ENCODE measurements at places on chromosomes 7 and 10.

GRCh38 chr10:1151076-1152033, 95.2 kb downstream of the WDR37 start:
- DNase-seq: no peak

DNA sequence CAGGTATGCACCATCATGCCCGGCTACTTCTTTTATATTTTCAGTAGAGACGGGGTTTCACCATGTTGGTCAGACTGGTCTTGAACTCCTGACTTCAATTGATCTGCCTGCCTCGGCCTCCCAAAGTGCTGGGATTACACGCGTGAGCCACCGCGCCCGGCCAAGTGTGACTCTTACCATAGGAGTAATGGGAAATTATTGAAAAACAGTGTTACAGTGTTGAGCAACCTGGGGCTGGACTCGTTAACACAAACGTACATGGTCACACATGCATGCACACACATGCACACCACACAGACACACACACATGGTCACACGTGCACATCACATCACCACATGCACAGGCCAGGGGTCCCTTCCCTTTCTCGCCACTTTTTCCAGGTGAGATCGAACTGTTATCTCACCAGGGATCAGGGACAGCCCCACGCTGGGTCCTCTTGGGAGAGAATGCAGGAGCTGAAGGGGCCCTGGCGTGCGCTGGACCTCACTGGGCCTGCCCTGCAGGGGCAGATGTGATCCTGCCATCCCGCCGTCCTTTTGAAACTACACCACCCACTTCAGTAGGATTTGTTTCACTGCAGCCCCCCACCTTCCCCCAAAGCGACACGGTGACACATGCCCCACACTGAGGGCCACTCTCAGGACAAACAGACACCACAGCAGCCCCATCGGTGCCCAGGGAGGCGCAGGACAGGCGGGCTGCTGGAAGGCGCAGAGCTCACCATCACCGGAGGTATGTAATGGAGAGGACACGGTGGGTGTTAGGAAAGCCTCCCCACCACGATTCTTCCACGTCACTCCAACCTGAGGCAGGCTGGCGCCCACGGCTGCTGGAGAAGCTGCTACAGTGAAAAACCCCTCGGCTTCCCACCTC, 10.2 kb downstream of the RADIL start:
- no peak for DNase-seq

GRCh38 chr10:122173337-122173736, 97.8 kb upstream of the BTBD16 start:
- no peak for DNase-seq

DNA sequence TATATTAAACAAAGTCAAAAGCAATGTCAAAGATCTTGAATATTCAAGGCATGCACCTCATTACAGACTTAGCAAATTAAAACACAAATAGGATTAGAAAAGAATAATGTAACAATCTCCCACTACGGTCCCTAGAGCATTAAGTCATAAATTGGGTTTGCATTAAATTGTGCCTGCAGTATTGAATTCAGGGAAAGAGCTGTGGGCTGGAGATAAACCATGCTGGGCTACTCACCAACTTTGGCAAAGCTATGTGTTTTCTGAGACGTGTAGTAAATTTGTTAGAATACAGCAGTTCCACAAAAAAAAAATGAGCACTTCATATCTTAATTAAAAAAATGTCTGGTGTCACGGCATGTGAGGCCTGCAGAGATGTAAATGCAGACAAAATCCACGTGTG, 241.6 kb downstream of the SNX10 start:
- no peak for DNase-seq

DNA sequence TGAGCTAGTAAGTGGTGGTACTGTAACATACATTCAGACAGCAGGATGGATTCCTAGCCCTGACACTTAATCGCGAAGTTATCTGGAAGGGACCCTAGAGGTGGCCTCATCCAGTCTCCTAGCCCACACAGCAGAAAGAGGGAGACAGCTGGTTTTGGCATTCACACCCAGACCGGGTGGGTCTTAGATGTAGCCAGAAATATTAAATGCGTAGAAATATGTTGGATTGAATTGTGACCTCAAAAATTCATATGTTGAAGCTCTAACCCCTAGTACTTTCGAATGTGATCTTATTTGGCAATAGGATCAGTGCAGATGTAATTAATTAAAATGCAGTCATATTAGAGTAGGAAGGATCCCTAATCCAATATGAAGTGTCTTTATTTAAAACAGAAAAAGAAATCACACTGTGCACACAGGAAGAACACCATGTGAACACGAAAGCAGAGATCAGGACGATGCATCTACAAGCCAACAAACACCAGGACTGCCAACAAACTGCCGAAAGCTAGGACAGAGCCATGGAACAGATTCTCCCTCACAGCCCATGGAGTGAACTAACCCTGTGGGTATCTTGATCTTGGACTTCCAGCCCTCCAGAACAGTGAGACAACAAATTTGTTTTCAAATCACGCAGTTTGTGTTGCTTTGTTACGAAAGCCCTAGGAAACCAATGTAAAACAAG, 2.9 kb upstream of the XPNPEP1 start:
- no peak for DNase-seq

GRCh38 chr10:91360461-91360860, 49.7 kb upstream of the HECTD2 start:
- DNase-seq: no peak

DNA sequence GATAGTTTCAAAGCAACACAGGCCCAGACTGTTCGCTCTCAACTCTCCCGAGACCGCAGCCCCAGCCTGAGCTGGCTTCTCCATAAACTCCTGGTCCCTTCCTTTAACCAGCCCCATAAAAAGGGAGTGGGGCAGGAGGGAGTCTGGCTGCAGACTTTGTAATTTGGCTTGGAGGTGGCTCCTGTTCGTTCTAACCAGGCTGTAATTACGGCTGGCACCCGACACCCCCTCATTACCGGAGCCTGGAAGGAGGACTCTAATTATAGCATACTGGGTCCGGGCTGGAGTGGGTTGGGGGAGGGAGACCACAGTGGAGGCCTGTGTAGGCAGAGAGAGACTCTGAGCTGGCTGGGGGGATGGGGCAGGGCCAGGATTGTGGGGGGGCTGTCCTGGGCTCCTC, 49.7 kb downstream of the UNC5B start:
- DNase-seq: no peak

DNA sequence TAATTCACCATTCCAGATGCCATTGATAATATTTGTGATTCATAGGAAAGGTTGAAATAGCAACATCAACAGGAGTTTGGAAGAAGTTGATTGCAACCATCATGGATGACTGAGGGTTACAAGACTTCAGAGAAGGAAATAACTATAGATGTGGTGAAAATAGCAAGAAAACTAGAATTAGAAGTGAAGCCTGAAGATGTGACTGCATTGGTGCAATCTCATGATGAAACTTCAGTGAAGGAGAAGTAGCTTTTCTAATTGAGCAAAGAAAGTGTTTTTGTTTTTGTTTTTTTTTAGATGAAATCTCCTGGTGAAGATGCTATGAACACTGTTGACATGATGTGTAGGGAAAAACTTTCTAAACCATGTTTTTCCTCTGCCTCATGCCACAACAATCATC, 18.7 kb upstream of the CD36 start:
- no peak for DNase-seq

- DNase-seq: no peak
These were observed 563 bp upstream of the COA1 start for GRCh38 chr7:43729924-43730248.

GRCh38 chr7:37052705-37053104, 328.4 kb upstream of the AOAH start:
- DNase-seq: peak; percentile 72

GRCh38 chr7:107596881-107597581, 17.0 kb downstream of the BCAP29 start:
- no peak for DNase-seq

GRCh38 chr10:14377591-14378175, 47.0 kb upstream of the FRMD4A start:
- no peak for DNase-seq

DNA sequence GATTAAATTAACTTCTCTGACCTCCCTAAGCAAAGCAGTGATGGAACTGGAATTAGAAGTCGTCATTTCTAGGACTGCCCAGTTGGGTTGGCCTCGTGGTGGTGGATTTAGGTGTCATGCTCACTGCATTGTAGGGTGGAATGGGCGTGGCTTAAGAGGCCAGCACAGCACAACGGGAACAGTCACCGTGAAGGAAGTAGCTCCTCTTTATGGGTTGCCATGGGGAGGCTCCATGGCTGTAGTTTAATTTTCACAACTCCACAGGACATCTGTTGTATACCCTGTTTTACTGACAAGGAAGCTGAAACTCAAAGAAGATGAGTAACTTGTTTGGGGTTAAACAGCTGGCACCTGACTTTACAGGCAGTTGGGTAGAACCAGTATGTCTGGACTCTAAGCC, 208.3 kb downstream of the CELF2 start:
- peak; percentile 86 for DNase-seq

DNA sequence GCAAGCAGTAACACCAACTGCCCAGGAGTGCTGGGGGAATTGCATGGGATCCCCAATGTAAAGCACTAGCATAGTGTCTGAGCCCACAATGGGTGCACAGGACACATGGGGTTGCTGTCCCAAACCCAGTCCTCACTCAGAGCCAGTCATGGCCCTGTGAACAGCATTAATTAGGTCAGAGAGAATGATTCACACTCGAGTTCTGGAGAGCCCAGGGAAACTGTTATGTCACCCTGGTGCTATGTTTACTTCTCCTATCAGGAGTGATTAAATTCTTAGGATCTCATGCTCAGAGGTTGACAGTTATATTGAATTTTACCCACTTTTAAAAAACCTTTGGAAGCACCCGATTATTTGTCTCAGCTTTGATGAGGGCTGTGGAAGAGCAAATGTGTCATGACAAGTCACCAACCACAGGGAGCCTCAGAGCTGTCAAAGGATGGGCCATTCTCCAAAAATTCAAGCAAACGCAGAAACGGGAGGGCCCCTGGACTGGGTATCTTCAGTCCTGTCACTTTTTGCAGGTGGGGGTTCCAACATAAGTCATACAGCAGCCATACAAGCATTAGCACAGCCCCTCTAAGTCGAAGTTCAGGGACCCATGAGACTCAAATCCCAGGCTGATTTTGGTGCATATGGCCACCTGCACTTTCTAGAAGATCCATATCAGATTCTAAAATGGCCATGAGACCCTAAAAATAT, 1.3 kb upstream of the RASSF4 start:
- no peak for DNase-seq

- peak; percentile 38 for DNase-seq
These were observed 597 bp downstream of the SND1 start for GRCh38 chr7:127652333-127653248.

- DNase-seq: no peak
These were observed 182.6 kb downstream of the PON1 start for GRCh38 chr7:95141755-95142154.

DNA sequence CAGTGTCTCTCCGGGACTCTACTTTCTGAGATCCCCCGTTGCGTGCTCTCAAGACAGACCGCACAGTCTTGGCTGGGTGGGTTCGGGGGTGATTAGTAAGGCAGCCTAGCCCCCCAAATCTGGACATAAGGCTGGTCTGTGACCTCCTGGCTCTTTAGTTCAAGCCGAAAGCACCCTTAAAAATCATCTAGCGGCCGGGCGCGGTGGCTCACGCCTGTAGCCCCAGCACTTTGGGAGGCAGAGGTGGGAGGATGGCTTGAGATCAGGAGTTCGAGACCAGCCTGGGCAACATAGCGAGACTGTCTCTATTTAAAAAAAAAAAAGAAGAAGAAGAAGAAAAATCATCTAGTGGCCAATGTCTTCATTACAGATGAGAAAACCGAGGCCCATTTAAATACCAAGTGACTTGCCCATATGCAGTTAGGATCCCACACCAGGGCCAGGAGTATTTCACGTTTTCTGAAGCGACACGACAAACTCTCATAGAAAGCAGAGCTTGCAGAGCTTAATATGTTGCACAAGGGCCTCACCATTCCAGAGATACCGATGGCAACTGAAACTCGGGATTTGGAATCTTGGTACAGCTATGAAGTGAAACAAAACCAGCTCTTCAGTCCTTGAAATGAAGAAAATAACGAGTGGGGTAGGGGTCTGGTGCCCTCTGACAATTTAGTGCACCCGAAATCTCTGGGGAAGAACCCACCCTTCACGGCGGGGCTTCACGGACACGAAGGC, 703 bp upstream of the HILPDA start:
- peak; percentile 62 for DNase-seq

GRCh38 chr10:8059191-8059936, 4.9 kb downstream of the GATA3 start:
- no peak for DNase-seq

- peak; percentile 99 for DNase-seq
These were observed 463 bp upstream of the UPP1 start for GRCh38 chr7:48088559-48089045.

- DNase-seq: no peak
These were observed 1456.1 kb downstream of the GATA3 start for GRCh38 chr10:9510626-9511025.

DNA sequence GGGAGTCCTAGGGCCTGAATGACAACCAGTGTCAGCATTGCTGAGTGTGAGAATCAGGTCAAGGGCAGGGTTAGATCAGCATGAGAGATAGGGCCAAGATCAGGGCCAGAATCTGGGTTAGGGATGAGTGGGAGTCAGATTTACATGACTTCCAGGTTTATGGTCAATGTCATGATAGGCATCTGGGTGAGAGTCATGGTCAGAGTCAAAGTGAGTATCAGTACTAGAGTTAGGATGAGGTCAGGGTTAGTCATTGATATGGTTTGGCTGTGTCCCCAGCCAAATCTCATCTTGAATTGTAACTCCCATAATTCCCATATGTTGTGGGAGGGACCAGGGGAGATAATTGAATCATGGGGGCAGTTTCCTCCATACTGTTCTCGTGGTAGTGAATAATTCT, 12.3 kb downstream of the MRPS24 start:
- no peak for DNase-seq

GRCh38 chr7:95578299-95578855, 17.9 kb downstream of the PDK4 start:
- no peak for DNase-seq

DNA sequence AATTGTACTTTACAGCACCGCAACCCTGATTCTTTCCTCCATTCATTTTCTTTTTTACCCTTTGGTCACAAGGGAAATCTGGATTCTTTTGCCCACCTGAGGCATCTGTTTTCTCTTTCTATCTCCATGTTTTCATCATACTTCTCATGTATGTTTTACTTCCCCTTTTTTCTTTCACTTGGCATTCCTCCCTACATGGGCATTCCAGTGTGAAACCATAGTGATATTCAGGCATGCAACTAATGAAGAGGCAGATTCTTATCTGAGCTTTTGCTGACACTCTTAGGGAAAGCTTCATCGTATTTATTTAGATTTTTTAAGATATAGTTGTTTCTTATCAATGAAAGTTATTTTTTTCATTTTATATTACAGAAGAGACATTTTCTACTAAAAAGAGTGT, 405.2 kb upstream of the TEX47 start:
- DNase-seq: no peak

All from NB4 (cell line).